Activated naive CD4-positive, alpha-beta T cell treated with Interleukin-2 at 50 U/mL for 16 hours (primary cell): ENCODE measurements at places on chromosomes 1 and 21.

DNA sequence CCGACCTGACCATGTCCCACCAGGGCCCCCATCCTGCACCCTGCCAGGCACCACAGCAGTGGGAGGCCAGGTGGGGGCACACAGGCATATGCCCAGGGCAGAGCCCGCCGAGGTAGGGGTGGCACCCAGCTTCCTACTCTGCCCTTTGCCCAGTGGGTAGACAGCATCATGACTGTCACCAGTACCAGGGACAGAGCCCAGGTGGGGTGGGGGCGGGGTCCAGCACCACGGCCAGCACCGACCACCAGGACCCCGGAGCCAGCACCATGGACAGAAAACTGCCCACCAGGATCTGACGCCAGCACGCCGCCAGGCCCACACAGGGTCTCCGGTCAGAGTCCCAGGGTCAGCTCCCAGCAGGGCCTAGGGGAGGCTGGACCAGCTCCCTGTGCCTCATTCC is 3.8 kb downstream of the TAS1R3 start:
- no peak for DNase-seq

DNA sequence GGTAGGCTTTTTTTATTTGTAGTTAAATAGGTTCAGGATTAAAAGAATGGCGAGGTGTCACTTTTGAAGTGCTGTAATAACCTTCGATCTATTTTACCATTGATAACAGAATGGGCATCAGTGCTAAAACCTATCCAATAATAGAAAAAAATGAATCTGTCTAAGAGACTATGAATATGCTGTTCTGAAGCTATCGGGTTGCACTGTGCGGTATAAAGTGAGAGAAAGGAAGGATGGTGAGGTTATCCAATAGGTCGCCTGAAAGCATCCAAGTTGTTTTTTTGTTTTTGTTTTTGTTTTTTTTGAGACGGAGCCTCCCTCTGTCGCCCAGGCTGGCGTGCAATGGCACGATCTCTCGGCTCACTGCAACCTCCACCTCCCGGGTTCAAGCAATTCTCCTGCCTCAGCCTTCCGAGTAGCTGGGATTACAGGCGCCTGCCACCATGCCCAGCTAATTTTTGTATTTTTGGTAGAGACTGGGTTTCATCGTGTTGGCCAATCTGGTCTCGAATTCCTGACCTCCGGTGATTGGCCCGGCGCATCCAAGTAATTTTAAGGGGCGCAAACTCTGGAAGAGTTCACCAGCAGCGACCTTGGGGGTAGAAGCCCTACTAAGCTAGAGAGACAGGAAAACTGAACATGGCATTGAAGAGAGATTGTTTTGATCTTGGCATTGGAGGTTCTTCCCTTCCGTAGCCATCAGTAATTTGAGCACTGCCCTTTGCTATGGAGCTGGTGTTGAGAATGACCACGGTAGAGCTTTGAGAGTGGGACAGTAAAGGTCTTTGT is 8.7 kb upstream of the MDM4 start:
- DNase-seq = no peak

- DNase-seq = no peak
Measured at GRCh38 chr1:20619999-20620398, 13.3 kb upstream of the PINK1 start.

- no peak for DNase-seq
Measured at GRCh38 chr1:230277201-230278025, 148.7 kb downstream of the PGBD5 start.

GRCh38 chr1:52235646-52236045 is 93.8 kb downstream of the ZFYVE9 start:
- DNase-seq = no peak
